Sigmoid colon (tissue), 7 donors: ENCODE measurements at places on chromosomes 12 and 14. TPM values are rescaled to one million over a fixed set of nuclear protein-coding genes. Genes with fewer than 3 reads are reported as not detected.

The LDHB gene
- 377 TPM for total RNA-seq

The CRY1 gene
- total RNA-seq = 29.0 TPM

The GNB3 gene
- 0.36 TPM for total RNA-seq

The INHBC gene
- not detected for total RNA-seq

The SLC5A8 gene
- total RNA-seq = not detected

The ITGA7 gene
- total RNA-seq = 194 TPM

The ASB2 gene
- 178 TPM for total RNA-seq

The AQP6 gene
- 0.83 TPM for total RNA-seq

The AMIGO2 gene
- 59.2 TPM for total RNA-seq

The OR4E2 gene
- total RNA-seq = not detected

The SMCO3 gene
- 0.16 TPM for total RNA-seq
